ENCODE measurements at places on chromosomes 2 and 18.

GRCh38 chr2:196170213-196170605 is 1.2 kb downstream of the STK17B start:
- no peak for DNase-seq

DNA sequence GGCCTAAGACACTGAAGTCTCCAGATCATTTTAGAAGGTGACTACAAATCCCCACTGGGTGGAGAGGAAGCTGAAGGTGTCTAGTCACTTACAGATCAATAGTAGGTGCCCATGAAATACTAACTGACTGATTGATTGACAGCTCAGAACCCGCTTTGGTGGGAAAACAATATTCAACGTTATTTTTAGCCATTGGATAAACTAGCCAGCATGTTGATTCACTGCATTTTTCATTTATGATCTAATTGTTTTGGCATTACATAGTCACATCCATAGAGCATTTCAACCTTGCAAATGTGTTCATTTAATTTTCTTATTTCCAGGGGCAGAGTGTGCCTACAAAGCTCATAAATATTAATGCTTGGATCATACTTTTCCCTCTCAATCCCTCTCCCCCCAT is 162.3 kb downstream of the MREG start:
- DNase-seq = no peak

GRCh38 chr2:74548285-74548899 is 5.3 kb downstream of the LOXL3 start:
- no peak for DNase-seq

GRCh38 chr2:137411585-137411984 is 552.7 kb upstream of the HNMT start:
- DNase-seq = no peak

DNA sequence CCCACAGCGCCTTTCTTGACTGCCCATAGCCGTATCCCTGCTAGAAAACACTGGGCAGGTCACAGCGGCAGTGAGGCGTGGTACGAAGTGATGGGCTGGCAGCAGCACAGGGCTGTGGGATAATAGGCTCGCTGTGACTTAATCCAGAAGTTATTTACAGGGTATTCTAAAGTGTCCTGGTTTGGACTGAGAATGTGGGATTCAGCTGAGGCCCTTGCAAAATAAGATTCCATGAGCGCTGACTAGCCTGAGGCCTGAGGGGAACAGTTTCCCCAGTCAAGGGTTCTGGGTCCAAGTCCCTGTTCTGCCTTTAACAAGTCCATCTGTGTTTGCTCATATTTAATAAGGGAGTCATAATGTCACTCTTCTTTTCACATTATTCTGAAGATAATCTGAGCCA is 34.6 kb downstream of the SETBP1 start:
- DNase-seq = no peak

All from NK-92 treated with Interleukin-12 subunit alpha and Interleukin-12 subunit beta, amount 100 ng/mL, for 24 hours (cell line).